Naive thymus-derived CD8-positive, alpha-beta T cell (primary cell): ENCODE measurements at places on chromosomes 11 and 22.

DNA sequence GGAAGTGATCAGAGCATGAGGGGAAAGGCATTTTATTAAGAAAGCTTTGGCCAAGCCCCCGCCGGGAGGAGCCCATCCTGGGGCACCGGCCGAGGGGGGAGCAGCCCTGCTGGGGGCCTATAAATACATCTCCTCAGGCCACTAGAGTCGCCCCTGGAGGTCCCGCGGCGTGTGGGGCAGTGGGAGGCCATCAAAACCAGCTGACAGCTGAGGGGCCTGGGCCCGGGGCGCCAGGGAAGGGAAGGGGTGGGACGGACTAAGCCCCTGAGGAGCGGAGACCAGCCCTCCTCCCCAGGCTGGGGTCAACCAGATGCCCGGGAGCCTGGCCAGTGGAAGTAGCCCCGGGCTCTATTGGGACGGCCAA lies 13.1 kb downstream of the SCARF2 start:
- DNase-seq, result no peak

DNA sequence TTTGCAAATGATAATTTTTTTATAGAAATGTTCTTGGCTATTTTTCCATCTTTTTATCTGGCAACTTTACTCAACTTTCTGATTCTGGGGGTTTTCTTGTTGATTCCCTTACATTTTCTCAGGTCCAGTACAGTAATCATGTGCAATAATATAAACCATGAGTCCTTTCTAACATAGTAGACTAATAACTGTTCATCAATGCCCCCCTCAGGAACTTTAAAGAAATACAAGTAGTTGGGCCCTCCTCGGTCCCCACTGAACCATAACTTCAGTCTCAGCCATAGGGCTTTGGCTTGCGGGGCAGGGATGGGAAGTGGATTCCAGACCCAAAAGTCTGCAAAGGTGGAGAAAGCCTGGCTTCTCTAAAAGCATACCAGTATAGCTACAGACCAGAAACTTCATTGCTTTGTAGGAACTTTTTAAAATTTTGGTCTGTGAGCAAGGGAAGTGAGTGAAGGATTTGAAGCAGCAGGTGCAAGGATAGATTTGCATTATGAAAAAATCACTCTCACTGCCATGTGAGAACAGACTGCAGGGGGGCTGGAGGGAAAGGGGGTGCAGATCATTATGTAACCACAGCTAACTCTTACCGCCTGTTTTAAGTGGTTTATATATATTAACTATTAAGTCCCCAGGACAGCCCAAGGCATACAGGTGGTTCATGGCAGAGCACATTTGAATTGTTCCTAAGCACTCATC lies 10.4 kb upstream of the TUB start:
- no peak for DNase-seq

DNA sequence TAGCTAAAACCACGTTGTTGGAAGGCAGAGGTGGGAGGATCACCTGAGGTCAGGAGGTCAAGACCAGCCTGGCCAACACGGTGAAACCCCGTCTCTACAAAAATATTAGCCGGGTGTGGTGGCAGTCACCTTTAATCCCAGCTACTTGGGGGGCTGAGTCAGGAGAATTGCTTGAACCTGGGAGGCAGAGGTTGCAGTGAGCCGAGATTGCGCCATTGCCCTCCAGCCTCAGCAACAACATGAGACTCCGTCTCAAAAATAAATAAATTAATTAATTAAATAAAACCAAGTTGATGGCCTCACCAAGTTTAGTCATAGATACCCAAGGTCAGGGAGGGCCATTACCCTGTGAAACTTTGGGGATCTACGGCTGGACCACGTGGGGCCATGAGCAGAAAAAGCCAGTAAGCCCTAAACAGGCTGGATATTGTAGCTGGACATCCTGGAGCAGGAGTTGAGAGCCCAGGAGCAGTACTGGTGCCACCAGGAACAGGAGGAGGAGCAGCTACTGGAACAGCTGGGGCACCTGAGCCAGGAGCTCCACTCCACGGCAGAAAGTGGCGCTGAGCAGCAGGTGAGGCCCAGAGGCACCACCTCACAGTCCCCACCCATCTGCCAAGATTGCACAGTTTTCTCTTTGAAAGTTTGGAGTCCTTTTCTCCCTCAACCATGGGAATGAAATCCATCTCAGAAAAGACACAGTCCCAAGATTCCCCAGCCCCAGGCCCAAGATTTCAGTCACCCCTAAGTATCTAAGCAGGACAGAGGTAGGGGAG lies 50.5 kb downstream of the BTG4 start:
- no peak for DNase-seq

- DNase-seq, result no peak
These were observed 136.3 kb upstream of the TEAD1 start for GRCh38 chr11:12537778-12538401.

DNA sequence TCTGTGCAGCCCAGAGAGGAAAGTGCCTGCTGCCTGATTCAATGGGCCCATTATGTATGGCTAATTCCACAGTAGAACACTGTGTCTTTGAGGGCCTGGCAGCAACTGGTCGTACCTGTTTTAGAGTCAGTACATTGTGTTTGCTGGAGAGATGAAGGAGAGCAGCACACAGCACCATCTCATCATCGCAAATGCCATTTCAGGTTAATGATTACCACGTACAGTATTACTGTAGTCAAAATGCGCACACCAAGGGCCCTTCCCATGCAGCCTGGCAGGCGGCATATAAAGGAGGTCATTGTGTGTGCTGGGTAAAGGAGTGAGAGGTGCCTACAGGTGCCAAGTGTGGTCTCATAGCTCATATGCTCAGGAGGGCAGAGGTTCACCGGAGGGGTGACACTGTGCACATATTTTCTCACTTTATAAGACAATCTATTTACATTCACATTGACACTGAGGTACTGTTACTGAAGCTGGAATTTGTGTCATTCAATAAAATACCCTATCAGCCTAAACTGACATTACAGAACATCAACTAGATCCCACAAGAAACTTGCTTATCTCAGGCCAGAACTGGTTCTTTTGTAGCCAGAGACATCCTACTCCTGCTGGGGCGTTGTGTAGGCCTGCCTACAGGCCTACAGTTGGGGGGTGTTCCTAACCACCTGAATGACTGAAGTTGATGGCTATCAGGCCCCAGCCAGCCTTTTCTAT lies 90.4 kb downstream of the APIP start:
- DNase-seq, result no peak

- DNase-seq, result no peak
These were observed 511.2 kb upstream of the RAG2 start for GRCh38 chr11:37109286-37109585.

DNA sequence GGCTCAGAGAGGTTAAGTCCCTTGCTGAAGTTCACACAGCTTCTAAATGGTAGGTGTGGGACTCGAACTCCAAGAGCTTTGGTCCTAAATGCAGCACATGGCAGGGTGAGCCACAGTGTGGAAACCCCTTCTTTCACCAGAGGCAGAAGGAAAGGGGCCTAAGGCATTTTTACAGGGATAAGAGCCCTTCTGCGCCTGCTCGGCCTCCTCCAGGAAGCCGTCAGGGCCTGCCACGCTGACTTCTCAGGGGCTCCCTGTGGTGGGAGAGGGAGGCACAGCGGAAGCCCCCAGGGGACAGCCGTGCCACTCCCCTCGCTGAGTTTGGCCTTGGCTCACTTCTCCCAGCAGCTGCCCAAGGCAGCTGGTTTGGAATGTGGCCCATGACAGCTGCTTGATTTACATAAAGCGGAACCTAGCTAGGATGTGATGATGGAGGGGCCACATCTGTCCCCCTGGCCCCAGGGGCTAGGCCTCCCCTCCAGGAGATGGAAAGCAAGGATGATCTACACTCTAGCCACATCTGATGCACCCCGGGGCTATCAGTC lies 35.4 kb downstream of the CD82 start:
- no peak for DNase-seq

DNA sequence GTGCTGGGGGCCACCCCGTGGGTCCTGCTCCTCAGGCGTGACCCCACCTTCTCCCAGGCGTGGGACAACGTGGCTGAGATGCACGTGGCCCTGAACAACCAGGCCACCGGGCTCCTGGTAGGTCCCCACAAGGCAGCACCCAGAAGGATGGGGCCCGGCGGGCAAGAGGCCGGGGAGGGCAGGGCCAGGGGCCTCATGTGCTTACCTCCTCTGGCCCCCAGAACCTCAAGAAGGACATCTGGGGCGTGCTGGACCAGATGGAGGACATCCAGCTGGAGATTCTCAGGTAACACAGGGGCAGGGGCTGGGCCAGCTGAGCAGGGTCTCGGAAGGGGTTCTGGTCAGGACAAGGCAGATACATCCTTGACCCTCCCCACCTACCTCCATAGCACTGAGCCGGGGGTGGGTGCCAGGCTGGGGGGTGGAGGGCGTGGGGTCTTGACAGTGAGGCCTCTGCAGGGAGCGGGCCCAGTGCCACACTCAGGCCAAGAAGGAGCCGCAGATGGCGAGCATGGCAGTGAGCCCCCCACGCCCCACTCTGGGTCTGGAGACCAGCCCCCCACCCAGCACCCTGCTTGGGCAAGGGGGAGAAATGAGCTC lies 186.3 kb downstream of the IGLL1 start:
- DNase-seq, result no peak

DNA sequence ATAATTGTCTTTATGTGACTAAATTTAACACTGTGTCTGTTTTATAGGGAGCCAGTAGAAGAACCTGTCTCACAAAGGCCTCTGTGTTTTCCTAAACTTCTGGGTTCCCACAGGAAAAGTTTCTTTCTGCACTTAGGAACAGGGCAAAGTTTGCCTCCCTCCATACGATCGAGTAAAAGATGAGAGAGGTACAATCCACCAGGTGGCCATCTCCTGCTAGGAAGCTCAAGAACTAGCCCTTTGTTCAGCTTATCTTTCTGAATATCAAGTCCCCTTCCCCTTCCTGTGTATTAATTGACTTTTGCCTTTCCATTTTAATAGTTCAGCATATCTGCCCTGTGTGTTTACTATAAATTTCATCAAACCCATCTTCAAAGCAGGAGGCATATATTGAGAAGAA lies 18.0 kb downstream of the CSNK2A3 start:
- DNase-seq, result no peak

GRCh38 chr11:115287266-115287665 lies 216.9 kb downstream of the CADM1 start:
- DNase-seq, result no peak

DNA sequence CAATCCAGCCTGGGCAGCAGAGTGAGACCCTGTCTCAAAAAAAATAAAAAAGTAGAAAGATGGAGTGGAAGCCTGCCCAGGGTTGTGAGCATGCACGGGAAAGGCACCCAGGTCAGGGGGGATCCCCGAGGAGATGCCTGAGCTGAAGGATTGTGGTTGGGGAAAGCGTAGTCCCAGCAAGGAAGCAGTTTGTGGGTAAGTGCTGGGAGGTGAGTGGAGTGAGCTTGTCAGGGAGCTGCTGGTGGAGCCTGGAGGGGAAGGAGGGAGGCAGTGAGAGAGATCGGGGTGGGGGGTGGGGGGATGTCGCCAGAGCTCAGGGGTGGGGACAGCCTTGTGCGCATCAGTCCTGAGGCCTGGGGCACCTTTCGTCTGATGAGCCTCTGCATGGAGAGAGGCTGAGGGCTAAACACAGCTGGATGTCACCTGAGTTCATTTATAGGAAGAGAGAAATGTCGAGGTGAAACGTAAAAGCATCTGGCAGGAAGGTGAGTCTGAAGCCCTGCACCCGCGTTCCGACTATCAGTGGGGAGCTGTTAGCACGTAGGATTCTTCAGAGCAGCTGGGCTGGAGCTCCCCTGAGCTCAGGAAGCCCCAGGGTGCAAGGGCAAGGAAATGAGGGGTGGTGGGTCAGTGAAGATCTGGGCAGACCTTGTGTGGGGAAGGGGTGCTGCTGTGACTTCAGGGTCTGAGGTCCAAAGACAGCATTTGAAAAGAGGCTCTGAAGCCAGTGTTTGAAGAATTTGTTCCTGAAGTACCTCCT lies 10.2 kb downstream of the TMEM121B start:
- no peak for DNase-seq

- no peak for DNase-seq
These were observed 121.8 kb upstream of the SERPIND1 start for GRCh38 chr22:20652130-20652529.

- DNase-seq, result no peak
These were observed 8.0 kb upstream of the CLCF1 start for GRCh38 chr11:67381244-67381972.

DNA sequence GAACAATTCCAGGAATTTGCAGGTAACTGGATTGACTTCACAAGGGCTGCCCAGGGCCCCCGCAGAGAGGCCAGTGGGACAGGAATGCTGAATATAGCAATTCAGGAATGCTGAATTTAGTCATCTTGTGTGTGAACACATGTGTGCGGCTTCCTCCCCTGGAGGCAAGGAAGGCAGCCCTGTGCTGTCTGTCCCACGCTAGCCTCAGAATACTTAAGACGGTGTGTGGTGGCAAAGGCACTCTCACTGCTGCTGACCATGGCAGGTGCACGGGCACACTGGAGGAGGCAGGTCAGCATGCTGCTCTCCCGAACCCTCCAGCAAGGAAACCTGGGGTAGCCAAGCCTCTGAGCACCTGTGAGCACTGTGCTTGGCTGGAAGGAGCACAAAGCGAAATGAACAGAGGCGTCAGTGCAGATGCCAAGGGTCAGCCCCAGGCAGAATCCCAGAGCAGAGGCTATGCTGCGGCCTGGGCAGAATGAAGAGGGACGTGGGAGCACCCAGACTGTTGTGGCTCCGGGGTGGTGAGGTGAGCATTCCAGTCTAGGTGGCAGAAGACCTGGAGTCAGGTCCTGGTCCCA lies 2.7 kb downstream of the GNAZ start:
- DNase-seq, result peak; percentile 56

- DNase-seq, result no peak
These were observed 1.0 kb downstream of the PIM3 start for GRCh38 chr22:49961601-49962011.

GRCh38 chr22:17436382-17436980 lies 67.2 kb downstream of the CECR2 start:
- DNase-seq, result no peak

DNA sequence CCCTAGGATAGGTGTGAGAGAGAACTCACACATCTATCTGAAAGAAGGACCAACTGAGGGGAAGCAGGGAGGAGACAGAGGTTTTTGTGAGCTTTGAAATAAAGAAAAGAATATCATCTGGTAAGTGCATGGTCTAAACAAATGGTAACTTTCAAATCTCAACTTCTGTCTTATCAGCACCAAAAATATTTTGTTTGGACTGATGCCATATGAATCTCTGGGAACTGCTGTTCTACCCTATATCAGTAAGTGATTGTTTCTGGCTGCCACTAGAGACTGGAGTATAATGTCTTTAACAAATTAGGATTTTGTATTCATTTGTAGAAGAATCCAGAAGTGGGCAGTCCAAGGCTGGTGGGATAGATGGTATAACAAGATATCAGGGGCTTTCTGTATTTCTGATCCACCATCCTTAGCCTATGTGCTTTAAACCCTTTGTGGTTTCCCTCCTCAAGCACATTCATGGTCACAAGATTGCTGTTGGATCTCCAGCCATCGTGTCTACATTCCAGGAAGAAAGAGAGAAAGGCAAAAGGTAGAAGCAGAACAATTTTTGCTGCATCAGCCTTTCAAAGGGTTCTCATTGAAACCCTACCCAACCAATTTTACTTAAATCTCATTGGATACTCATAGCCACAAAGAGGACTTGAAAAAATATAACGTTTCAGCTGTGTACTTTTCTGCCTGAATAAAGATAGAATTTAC lies 4.7 kb downstream of the HEPHL1 start:
- no peak for DNase-seq
